Activated naive CD4-positive, alpha-beta T cell treated with anti-CD3 and anti-CD28 coated beads, Interleukin-2, amount 50 U/mL, for 16 hours (primary cell): ENCODE measurements at places on chromosomes 2 and 18.
A peak's percentile ranks its signal among the peaks of the same experiment; 100 is the strongest.

GRCh38 chr2:30147715-30148610, 1.2 kb downstream of the YPEL5 start:
- peak; percentile 82 for DNase-seq

DNA sequence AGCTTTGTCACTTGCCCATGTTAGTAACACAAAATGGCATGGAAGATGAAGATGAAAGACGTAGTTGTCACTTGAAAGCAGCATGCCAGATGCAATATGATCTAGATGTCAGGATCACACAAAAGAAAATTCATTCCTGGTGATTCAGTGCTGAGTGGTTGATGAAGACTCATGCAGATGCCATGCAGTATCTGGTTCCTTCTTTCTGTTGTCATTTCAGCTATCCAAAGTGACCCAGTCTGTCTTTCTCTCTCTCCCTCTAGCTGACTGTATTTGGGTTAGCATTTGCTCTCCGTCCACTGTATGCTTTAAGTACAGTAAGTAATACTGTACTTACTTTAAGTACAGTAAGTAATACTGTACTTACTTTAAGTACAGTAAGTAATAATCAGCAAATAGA, 50.4 kb downstream of the TTN start:
- no peak for DNase-seq

DNA sequence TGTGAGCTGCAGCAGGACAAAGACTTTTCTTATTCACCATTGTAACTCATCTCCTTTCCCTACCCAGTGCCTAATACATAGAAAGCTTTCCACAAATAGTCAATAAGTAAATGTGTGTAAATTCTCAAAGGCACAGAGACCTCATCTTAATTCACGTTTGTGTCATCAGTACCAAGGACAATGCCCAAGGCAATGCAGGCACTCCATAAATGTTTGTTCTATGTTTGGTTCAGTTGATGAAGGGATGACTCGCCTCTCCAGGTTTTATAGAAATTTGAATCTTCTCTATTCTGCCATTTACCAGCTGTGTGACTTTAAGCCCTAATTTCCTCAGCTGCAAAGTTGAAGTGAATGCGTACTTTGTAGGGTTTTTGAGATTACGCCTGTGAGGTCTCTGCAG, 2.1 kb upstream of the MOGAT1 start:
- no peak for DNase-seq

GRCh38 chr18:7259475-7259874, 28.6 kb downstream of the LRRC30 start:
- no peak for DNase-seq

DNA sequence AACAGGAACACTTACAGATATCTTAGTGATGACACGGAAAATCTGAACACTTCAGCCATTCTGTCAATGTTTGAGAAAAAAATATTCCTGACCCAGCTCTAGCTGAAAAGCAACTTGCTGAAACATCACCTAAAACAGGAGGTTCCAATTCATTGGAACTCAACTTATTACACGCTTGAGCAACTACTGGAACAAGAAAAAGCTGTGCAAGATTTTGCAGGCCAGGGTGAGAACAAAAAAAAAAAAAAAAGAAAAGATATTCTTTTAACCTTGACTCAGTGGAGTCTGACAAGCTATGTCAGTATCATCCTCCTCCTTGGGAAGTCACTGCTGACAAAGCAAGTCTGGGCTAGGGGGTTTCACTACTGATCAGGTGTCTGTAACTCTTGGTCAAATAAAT, 351.0 kb downstream of the SS18 start:
- no peak for DNase-seq

- DNase-seq: no peak
Observed at GRCh38 chr2:100018341-100019193, 123.8 kb downstream of the AFF3 start.

DNA sequence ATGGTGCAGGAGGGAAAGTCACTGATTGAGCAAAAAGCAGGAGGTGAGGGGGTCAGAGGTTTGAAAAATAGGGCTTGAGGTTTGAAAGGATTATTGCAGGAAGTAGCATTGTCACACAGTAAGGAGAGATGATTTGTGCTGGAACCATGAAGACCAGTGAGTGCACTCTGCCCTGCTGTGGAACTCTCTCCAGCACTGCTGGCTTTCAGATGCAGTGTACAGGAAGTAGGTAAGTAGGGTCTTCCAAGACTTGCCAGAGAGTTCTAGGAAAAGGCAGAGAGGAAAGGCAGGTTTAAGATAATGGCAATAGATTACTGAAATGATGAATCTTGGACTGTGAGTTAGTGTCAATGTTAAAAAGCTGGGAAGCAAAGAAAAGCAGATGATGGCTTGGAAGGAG, 11.2 kb downstream of the SP110 start:
- DNase-seq: no peak

DNA sequence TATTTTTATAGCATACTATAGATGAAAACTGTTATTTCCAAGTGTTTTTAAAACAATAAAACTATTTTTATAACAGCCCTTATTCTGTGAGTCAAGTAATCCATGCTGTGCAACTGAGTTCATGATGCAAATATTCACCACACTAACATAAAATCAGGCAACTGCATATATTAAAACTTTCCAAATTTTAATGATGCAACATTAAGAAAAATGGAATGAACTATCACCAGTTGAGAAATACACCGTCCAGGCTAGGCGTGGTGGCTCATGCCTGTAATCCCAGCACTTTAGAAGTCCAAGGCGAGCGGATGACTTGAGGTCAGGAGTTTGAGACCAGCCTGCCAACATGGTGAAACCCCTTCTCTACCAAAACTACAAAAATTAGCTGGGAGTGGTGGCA, 114.5 kb downstream of the CDH2 start:
- no peak for DNase-seq

- DNase-seq: no peak
Observed at GRCh38 chr2:240935103-240935876, 29.2 kb downstream of the CROCC2 start.
